Fibroblast of the conjunctiva (primary cell): ENCODE measurements at places on chromosomes 3 and 15.

GRCh38 chr3:112303764-112304325, 9.8 kb upstream of the SLC9C1 start:
- no peak for DNase-seq

- no peak for DNase-seq
These were observed 130.6 kb downstream of the CCNL1 start for GRCh38 chr3:157029365-157029790.

DNA sequence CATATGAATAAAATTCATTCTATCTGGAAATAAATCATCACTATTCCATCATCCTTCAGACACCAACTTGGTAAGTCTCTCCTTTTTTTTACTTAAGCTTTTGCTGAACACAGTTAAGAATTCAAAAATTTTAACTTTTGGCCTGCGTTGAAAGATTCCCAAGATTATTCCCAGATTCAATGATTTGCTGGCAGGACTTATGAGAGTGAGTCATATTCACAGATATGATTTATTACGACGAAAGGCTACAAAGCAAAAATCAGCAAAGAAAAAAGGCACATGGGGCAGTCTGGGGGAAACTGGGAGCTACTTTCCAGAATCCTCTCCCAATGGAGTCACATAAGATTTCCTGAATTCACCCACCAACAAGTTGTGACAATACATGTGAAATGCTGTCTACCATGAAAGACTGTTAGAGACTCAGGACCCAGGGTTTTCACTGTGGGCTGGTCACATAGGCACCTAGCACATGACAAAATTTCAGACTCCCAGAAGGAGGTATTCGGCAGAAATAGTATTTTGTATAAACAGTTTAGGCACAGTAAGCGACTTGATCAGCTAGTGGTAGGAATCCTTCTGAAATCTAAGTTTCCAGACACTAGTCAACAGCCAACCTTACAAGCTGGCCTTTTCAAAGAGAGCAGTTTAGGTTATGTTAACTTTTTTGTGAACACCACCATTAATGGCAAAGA, 82.1 kb downstream of the DLG1 start:
- peak; percentile 18 for DNase-seq

DNA sequence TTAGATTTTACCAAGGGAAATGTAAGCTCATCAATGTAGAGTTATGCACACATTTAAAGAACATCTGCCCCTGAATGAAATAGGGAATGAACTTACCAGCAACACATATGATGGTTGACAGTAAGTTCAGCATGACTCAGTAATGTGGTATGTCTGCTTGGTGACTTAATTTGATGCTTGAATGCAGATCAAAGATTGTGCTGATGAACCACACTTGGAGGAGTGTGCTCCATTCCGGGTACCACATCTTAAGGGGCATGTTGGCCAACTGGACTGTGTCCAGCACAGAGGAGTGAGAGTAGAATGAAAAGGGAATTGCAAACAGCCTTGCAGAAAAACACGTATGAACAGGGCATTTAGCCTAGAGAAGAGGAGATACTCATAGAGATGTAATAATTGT, 171.0 kb upstream of the RARB start:
- peak; percentile 33 for DNase-seq

DNA sequence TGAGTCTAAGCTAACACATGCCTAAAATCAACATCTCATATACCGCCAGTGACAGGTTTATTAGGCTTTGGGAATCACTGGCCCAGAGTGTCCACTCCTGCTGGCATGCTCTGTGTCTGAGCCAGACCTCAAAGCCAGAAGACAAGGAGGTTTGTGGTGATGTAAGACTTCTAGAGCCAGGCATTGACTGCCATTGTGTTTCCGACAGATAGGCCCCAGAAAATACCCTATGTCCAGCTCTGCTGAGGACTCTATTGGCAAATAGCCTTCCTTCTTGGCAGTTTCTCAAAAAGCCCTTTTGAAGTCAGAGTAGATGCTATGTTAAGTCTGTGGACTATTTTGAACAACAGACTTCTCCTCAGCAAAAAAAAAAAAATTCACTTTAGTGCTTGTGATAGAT, 181.9 kb upstream of the UBE2E1 start:
- DNase-seq = no peak

DNA sequence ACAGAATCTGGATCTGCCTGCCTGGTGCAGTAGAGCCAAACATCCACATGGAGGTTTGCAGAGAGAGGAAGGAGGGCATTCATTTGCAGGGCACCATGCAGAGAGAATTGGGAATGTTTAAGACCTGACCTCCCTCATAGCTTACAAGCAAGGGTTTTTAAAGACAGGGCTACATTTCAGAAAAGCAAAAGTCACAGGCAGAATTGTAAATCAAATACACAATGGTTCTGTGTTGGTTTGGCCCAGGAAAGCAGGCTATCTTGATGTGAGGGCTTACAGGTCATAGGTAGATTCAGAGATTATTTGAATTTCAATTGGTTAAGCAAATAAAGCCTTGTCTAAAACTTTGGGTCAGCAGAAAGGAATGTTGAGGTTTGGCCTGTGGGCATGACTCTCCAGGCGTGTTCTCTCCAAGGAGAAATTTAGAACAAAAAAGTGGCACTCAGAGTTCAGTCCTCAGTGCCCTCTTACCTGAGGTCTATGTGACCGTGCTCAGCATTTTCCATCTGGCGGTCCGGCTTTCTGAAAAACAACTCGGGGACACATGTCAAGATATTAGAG, 91.5 kb downstream of the CD47 start:
- no peak for DNase-seq

DNA sequence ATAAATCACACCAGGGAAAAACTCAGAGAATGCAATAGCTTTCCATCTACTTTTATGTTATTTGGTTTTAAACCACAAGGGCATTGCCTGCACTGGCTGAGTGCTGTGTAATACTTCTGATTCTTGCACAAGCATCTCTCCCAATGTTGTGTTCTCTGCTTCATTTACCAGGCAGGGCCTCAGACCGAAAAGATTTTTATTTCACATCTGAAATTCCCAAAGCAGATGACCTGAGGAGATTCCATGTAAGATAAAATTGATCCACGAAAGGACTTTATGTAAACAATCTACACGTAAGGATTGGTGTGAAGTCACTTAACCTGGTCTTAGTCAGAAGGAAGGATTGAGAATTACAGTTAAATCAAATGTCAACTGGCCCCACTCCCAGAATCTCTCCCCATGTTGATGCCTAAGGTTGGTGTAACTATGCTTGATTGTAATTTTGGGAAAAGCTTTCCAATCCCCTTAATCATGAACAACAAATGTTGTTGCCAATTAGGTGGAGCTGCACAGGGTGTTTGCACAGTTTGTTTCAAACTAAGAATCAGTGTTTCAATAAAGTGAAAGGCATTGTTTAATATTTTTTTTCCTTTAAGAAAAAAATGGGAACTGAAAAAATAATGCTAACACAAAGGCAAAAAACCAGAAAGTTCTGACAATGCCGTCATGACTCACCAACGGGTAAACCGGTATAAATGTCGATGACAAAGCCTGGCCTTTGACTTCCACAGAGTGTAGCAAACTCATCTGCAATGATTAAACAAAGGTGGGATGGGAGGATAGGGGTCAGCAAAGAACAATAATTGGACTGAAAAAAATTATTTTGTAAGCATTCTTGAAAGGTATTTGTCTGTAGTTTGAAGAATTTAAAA, 128.6 kb downstream of the DUT start:
- DNase-seq = peak; percentile 77

DNA sequence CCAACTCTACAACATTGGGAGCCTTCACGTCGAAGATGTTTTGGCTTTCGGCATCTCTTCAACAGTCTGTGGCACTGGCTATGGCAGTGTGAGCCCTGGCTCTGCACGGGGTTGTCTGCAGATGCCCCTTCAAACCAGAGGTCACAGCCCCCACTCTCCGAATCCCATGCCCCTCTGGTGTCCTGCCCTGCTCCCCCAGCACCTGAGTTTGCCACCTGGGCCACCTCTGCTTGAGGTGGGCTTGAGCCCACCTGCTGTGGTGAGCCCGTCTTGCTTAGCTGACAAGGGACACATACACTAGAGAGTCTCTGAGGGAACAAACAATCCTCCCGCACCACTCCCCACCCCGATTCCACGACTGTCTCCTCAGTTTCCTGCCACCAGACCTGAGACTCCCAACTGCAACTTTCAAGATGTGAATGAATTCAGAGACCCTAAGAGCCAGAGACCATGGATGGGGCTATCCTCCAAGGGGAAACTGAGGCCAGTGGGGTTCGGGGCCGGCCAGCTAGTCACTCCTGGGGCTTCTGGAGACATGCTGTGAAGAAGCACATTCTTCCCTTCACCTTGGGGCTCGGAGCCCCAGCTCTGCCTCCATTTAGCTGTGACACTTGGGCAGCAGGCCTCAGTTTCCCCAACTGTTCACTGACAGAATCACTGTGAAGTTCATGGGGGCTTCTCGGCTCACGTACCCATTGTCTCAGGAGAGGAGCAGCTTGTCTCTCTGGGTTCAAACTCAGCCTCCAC, 44.6 kb downstream of the TPRA1 start:
- no peak for DNase-seq

DNA sequence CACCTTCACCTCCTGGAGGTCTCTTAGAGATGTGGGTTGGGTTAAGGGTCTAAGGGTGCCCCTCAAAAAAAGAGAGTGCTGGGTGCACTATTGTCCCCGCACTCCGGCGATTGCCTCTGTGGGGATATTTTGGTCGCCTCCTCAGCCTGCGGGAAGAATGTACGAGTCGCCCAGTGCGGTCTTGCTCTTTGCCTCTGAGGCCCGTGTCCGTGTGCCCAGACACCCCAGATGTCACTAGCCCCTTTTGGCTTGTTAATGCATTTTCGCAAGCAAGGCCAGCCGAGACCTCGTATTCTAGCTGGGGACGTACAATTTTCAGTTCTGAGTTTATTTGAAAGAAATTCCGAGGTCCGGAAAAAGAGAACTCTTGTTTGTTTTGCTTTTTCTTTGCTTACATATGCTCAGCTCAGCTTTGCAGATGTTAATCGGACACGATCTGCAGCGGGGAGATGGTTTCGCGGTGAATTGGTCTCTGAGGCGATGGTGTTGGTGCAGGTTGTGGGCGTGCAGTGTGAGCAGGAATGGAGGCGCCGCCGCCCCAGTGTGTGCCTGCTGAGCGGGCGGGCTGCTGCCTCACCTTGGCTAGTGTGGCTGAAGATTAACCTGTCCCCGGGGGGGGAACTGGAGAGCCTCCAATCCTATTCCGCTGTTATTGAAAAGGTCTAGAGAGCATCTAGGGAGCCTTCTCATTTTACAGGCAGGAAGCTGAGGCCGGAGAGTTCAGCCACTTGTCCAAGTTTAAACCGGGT, 1.4 kb downstream of the ST6GAL1 start:
- DNase-seq = no peak

GRCh38 chr3:16474920-16475319, 38.6 kb downstream of the RFTN1 start:
- DNase-seq = no peak

DNA sequence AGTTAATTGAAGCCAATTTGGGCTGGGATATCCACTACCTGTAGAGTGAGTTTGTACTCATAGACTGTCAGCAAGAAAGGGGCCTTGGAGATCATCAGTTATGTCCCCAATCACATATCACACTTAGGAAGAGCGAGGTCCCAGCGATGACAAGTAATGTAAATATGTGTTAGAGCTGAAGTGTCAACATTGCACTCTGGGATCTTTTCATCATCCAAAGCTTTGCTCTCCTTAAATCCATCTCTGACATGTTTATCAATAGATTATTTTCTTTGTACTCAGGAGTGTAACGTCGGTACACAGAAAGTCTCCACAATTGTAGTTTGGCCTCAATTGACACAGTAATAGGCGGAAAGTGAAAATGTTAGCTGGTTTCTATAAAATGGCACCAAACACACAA, 113.7 kb upstream of the TPRG1 start:
- DNase-seq = no peak

GRCh38 chr15:68200016-68200861, 4.9 kb downstream of the CALML4 start:
- DNase-seq = no peak

- DNase-seq = no peak
These were observed 372.5 kb downstream of the IL20RB start for GRCh38 chr3:137330246-137330645.

DNA sequence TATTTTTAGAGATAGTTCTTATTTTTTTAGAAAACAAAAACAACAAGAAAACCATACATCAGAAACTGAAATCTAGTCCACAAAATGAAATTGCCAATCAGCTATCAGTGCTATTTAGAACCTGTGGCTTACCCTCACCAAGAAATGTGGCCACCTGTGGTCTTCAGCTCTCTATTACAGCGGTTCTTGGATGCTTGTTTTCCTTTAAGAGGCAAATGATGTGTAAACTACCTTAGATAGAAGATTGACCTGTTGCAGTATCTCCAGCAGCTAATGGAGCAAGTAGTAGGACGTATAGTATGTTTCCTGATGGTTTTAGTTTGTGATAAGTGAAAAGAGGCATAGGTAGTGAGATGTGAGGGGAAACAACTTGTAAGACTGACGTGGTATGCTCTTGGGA, 21.2 kb downstream of the TFG start:
- no peak for DNase-seq

GRCh38 chr15:29131840-29132420, 137.7 kb downstream of the NSMCE3 start:
- DNase-seq = no peak

DNA sequence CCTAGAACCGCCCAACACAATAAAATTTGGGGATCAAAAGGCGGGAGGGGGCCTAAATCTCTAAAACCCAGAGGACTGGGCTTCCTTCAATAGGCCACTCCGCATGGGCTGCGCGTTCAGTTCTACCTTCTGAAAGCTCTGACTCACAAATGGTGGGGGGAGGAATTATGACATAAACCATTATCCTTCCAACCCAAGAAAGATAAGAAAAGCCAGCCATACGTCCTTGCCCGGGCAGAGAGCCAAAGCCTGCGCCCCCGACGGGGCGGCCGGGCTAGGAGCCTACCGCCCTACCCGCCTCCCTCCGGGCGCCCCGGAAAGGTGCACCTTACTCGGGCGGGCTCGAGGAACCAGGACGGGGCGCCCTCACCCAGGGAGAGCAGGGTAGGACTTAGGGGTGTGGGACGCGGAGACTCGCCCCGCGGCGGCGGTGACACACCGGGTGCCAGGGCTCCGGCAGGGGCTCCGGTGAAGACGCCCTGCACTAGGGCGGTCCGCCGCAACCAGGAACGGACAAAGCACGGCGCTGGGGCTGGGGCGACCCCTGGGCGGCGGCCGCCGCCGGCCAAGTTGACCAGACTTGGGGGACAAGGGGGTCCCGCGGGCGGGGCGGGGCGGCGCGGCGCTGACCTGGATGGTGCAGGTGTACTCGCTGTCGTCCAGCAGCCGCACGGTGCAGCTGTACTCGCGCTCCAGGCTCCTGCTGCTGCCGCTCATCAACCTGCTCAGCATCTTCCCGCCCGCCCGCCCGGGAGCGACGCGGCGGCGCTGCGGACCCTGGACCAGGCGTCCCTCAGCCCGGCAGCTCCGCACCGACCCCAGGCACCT, 534 bp downstream of the FRMD5 start:
- DNase-seq = no peak

- no peak for DNase-seq
These were observed 14.9 kb downstream of the AMOTL2 start for GRCh38 chr3:134359121-134360010.
